ENCODE measurements at places on chromosomes 6 and 20.

GRCh38 chr6:156579564-156579963, 197.6 kb upstream of the ARID1B start:
- no peak for DNase-seq

- no peak for DNase-seq
These were observed 117.2 kb downstream of the PDE10A start for GRCh38 chr6:165545806-165546205.

DNA sequence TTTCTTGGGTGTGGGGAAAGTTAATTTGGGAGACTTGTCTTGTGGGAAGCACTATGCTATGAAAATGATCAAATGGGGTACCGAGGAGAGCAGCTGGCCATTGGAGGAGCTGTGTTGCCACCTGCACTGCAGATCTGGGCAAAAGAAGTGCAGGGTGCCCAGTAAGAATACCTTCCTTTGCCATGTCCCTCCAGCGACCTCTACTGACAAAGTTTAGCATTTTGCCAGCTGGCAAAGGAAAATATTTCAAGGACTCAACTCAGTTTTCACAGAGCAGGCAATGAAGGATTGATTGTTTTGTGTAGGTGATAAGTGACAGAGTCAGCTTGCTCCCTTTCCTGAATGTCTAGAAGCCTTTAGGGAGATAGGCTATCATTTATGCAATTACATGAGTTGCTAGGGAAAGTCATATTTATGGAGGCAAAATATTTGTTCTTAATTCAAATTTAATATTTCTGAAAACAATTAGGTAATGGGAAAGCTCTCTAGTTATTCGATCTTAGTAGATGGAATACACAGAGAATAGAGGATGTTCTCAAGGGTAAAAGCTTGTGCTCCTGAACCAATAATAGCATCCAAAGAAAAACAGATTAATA, 118.4 kb downstream of the FARS2 start:
- no peak for DNase-seq

GRCh38 chr6:108557494-108558371, 3.0 kb upstream of the FOXO3 start:
- peak; percentile 81 for DNase-seq

- DNase-seq = peak; percentile 46
These were observed 107.8 kb downstream of the ZFP64 start for GRCh38 chr20:52083627-52084232.

DNA sequence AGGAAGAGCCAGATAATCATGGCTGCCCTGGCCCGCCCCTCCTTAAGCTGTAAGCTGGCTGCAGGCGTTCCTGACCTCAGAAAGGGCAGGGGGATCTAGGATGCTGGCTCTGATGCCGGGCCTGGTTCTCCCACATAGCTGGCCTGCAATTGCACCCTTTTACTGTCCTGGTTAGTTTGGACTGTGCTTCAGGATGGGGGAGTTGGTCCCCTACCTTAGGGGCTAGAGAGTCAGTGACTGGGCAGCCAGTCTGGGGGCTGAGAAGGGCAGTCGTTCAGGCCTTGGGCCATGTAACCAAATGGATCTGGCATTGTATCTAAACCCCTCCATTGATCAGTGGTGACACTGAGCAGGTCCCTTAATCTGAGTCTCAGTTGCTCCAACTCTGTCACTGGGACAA, 40.7 kb downstream of the TGM3 start:
- no peak for DNase-seq
